Stimulated activated CD8-positive, alpha-beta memory T cell treated with anti-CD3 and anti-CD28 coated beads, Interleukin-15, amount 100 ng/mL, for 1 hour (primary cell): ENCODE measurements at places on chromosomes 2 and 18.

- DNase-seq: no peak
Observed at GRCh38 chr18:45785134-45785533, 40.3 kb upstream of the SIGLEC15 start.

GRCh38 chr2:86238354-86238753, 39.1 kb downstream of the MRPL35 start:
- no peak for DNase-seq

DNA sequence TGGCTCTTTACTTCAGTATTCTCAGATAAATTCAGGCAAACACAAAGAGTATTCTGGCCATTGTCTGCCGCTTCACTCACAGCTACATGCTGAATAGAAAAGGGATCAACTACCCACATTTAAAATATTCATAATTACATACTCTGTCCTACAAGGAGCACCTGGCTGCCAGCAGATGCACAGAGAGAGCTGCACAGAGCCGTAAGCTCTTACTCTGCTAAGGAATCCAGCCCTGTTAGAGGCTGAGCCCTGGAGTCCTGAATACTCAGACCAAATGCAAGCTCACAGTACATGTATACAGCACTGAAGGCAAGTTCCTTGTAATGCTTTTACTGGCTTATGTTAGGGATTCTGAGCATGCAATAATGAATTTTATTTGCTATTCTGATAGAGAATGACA, 80.3 kb downstream of the FTCDNL1 start:
- DNase-seq: no peak

GRCh38 chr2:108938077-108938710, 50.8 kb downstream of the EDAR start:
- DNase-seq: no peak

DNA sequence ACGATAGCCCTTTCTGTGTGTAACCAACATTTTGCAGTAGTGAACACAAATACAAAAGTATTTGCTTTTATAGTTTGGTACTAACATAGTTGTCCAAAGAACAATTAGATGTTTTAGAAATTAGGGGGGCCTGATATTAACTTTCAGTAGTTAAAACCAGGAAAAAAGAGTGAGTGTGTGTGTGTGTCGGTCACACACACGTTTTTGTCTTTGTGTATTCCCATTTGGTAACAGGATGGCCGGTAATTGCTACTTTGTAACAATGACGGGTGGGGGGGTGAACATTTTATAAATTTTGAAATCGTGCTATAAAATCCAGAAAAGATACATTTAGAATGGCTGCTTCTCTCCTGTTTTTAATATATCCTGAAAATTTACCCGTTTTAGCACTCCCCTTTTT, 1.5 kb downstream of the PPIG start:
- DNase-seq: no peak

DNA sequence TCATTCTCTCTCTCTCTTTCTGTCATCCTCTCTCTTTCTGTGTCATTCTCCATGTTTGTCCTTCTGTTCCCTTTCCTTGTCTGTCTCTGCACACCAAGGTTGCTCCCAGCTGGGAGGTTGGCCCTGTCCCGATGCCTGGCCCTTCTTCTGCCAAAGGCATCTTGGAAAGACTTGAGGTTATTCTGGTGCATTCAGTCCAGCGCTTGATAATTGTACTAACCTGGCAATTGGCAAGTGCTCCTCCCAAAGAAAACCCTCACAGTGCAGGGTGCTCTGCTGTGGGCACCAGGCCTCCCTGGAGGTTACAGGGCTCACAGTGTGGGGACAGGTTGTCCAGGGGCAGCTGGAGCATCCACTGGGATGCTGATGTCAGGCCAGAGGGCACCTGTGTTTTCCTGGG, 95.4 kb downstream of the GLI2 start:
- DNase-seq: no peak

DNA sequence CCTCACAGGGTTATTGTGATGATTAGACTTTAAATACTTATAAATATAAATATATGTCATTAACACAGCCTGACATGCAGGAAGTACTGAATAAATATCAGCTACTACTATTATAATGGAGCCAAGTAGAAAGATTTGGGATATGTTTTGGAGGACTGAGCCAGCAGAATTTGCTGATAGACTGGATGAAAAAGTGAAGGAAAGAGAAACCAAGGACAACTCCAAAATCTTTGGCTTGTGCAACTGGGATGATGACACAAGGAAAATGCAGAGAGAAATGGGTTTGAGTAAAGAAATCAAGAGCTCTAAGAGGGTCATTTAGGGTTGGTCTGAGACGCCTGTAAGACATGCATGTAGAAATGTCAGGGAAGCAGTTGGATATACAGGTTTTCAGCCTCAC, 15.6 kb downstream of the ADD2 start:
- DNase-seq: no peak

GRCh38 chr2:150465703-150466569, 21.5 kb downstream of the RND3 start:
- DNase-seq: no peak
